Central memory CD8-positive, alpha-beta T cell (primary cell): ENCODE measurements at places on chromosomes 1 and 21.

GRCh38 chr1:78043436-78043835 lies 2.3 kb upstream of the GIPC2 start:
- no peak for DNase-seq

DNA sequence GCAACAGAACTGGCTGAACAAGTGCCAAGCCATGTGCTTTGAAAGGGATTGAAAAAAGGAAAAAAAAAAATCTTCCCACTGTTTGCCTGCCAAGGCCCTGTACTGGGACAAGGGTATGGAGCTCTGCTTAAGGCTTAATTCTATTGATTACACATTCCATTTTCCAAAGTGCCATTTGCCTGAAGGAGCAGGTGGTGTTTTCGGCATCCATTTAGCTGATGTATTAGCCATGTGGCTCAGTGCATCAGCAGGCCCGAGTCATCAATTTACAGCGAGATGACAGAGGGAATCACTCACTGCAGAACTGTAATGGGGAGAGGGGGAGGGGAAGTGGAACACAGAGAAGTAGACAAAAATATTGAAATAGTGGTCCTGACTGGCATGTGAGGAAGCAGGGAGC lies 144.2 kb upstream of the BEND5 start:
- no peak for DNase-seq

DNA sequence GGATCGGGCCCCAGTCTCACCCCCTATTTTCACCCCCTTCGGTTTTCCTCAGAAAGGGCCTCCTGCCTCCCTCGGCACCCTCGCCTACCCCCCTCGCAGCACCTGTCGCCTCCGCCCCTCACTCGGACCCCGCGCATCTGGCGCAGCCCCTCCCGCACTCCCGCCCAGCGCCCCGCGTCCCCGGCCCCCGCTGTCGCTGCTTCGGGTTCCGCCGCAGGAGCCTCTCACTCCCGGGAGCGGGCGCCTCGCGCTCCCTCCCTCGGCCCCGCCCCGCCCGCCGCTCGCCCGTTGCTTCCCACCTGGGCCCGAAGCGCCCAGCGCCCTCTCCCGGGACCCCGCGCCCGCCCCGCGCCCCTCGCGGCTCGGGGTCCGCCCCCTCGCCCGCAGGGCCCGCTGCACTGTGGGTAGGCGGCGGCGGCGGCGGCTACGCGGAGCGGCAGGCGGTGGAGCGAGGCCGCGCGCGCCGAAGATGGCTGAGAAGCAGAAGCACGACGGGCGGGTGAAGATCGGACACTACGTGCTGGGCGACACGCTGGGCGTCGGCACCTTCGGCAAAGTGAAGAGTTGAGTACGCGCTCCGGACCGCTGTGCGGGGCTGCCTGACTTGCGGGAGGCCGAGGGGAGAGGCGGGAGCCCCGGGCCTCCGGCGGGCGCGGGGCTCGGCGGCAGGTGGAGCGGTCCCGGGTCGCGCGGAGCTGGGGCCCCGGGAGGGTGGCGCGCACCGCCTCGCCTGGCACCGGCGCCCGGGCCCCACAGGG lies at the start of gene PRKAA2:
PRKAA2 (plus strand) TSS at position 396 of the 758 bp plus-strand sequence; CDS start at position 470, 74 bp downstream.
- DNase-seq, result no peak

DNA sequence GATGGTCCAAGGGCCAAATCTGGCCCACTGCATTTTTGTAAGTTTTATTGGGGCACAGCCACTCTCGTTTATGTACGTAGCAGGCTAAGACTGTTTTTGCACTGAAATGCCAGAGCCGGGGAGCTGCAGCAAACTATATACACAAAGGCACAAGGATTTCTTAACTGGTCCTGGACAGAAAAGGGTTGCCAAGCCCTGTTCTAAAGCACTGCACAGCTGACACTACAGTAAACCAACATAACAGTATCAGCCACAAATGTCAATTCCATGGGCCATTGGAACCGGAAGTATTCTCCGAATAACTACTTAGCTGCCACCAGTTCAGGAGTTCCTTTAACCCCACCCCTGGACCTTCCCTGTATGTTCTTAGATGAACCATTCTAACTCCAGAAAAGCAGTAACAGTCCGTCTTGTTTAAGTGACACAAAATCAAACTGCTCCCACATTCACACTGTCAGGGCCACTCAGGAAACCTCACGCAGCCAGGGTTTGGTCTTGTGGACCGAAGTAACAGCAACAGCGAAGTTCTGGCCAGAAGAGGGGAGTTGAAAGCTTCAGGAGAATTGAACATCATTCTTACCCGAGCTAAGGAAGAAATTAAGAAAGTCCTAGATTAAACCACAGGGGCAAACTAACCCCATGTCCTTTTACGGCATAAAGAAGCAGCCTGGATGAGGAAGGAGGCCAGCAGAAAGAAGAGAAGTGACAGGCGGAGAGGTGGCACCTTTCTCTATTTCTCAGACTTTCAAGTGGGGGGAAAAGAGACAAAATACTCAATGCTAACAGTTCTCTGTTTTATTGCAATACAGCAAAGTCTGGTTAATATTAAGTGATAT lies 49.2 kb downstream of the COQ8A start:
- DNase-seq, result no peak

DNA sequence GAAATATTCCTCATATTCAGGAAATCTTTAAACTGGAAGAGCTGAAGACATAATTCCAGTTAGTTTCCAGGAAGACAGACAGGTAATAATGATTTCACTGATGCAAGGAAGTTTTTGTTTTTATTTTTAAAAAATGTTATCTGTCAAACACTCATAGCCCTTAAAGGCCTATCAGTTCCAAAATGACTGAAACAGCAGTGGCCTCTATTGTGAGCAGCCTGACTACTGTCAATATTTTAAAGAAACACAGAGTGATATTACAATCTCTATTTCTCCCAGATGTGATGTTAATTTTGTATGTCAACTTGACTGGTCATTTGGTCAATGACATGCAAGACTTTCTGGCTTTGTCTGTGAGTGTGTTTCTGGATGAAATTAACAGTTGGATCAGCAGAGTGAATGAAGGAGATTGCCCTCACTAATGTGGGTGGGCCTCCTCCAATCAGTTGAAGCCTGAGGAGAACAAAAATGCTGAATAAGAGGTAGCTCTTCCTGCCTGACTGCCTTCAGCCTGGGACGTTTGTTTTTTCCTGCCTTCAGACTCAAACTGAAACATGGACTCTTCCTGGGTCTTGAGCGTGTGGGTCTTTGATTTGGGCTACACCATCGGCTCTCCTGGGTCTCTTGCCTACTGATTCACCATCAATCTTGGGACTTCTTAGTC lies 31.3 kb upstream of the SLC30A10 start:
- no peak for DNase-seq

- no peak for DNase-seq
These were observed 36.2 kb upstream of the UBE2U start for GRCh38 chr1:64167176-64167575.

GRCh38 chr1:68183895-68184294 lies 48.4 kb downstream of the WLS start:
- no peak for DNase-seq
